HepG2 (cell line): ENCODE measurements at places on chromosomes 12 and 14. TPM values are rescaled to one million over a fixed set of nuclear protein-coding genes. Genes with fewer than 3 reads are reported as not detected.

TRPV4 gene
- 0.35 and 0.66 TPM in 2 replicates for total RNA-seq

NEMF gene
- 57.9 and 62.5 TPM in 2 replicates for total RNA-seq

RND1 gene
- 1.8 and 2.2 TPM in 2 replicates for total RNA-seq

HIGD1C gene
- total RNA-seq, result not detected in 2 replicates

ZDHHC22 gene
- not detected in 2 replicates for total RNA-seq

PLCZ1 gene
- total RNA-seq, result not detected in 2 replicates

MAP3K9 gene
- total RNA-seq, result 3.5 and 4.5 TPM in 2 replicates

EFS gene
- not detected in 2 replicates for total RNA-seq

OAS1 gene
- 6.5 and 7.5 TPM in 2 replicates for total RNA-seq

DNA sequence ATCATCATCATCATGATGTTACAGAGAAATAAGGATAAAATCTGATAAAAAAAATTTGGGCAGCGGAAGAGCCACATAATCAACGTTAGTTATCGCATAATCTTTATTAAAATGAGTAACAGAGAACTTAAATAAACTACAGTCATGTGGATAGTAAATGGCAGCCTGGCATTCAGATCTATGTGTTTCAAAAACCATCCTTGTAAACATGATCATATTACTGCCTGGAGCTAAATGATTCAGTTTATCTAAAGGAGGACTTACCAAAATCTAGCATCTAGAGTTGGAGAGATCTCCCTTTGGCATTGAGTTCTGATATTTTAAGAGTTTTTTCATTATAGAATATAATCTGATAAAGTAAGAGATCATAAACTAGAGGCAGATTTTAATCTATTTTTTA, 200.1 kb upstream of the MGAT4C start:
- DNase-seq, result no peak

DNA sequence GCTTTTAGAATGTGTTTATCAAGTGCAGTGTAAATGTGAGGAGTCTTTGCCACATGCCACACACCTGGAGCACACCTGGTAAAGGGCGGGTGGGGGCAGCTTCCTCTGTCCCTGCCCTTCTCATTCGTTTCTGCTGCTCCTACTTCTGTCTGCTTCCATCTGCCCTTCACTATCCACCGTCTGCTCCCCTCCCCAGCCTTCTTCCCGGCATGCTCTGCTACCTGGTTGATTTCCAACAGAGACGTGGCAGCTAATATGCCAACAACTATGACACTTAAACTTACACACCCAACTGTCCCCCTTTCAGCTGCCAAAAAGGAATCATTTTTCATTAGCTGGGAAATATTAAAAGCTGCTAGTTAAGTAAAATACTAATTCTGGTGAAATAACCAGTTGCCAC, 9.1 kb upstream of the CARMIL3 start:
- DNase-seq, result no peak

- DNase-seq, result no peak
These were observed 7.2 kb upstream of the C1R start for GRCh38 chr12:7099290-7099996.

DNA sequence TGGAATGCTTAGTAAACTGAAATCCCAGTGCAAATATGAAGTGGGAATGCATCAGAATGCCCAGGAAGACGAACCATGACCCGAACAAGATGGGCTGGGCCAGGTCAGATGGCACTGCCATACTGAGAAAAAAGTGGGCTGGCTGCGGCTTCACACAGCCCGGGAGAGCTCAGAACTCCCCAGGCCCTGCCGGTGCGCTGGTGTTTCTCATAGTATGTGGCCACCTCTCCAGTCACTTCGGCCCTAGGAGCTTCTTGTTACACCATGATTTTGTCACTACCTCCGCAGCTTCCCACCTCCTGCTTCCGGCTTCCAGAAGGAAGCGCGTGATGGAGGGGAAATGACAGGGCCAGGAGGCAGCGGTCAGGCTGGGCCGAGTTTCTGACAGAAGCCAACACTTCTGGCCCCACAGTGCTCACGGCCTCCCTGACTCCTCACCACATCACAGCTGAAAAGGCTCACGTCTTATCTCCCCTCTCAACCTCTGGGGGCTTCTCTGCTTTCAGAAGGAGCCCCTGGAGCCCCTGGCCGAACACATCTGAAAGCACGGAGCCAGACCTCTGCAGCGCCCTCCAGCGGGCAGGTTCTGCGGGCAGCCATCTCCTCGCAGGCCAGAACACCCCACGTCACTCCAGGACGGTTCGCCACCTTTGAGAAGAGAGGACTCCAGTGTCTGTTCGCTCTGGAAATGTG, 30.7 kb downstream of the DAD1 start:
- peak; percentile 53 for DNase-seq

GRCh38 chr12:51171884-51172514, 936 bp downstream of the TFCP2 start:
- peak; percentile 16 for DNase-seq

GRCh38 chr14:69990323-69990722, 111.1 kb downstream of the SMOC1 start:
- no peak for DNase-seq

GRCh38 chr14:54348001-54348611, 48.7 kb upstream of the CDKN3 start:
- peak; percentile 75 for DNase-seq

DNA sequence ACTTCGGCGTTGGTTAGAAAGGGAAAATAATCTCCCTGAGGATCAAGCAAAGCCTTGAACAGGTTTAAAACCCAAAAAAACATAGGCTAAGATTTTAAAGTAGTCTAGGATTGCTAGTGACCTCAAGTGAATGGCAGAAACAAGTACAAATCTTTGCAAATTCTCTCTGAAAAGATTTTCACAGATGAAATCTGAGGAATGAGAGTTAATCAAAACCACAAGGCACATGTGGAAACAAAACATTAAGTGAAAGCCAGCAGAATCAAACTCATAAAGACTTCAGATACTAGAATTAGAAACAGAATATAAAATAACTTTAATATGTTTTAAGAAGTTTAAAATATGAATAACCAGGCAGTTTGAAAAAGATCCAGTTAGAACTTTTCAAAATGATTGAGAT, 52.2 kb upstream of the CFL2 start:
- no peak for DNase-seq

DNA sequence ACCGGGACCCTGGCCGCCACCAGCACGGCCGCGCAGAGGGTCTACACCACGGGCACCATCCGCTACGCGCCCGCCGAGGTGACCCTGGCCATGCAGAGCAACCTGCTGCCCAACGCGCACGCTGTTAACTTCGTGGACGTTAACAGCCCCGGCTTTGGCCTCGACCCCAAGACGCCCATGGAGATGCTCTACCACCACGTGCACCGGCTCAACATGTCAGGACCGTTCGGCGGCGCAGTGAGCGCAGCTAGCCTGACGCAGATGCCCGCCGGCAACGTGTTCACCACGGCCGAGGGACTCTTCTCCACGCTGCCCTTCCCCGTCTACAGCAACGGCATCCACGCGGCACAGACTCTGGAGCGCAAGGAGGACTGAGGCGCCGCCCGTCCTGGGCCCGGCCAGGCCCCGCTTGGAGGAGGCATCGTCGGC, 150.1 kb downstream of the EGLN3 start:
- DNase-seq, result no peak

DNA sequence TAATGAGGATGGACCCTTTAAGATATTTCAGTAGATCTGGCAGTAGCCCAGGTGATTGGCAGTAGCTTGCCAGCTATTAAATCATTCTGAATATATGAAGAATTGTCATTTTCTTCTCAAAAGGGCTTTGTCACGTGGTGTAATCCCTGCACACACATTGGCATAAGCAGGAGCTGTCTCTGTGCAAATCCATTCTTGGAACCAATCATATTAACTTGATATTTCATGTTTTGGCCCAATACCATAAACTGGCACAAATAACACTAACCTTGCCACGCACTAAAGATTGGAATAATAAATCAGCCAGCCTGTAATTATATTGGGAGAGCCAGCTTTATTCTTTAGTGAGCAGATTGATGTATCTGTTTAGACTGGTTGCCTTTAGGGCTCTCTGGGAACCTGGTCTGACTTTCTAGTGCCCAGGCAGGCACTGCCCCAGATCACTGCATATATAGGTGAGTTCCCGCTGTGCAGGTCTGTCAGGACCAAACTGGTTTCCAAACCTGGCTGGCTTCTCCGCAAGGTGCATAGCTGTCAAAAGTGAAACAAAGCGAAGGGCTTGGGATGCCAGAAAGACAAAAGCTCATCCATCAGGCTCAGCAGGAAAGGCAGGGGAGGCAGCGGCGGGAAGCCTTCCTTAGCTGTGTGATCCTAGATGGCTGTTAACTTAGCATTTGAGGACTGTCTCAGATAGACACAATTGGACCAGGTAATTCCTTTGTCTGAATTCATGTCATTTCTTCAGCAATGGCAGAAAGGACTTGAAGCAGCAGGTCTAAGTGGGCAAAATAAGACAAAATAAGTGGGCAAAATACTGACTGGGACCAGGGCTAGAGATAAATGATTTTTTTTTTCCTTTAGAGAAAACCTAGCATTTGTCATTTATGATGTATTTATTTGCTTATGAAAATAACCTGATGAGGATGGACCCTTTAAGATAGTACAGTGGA, 128.8 kb upstream of the DYRK2 start:
- DNase-seq, result no peak

DNA sequence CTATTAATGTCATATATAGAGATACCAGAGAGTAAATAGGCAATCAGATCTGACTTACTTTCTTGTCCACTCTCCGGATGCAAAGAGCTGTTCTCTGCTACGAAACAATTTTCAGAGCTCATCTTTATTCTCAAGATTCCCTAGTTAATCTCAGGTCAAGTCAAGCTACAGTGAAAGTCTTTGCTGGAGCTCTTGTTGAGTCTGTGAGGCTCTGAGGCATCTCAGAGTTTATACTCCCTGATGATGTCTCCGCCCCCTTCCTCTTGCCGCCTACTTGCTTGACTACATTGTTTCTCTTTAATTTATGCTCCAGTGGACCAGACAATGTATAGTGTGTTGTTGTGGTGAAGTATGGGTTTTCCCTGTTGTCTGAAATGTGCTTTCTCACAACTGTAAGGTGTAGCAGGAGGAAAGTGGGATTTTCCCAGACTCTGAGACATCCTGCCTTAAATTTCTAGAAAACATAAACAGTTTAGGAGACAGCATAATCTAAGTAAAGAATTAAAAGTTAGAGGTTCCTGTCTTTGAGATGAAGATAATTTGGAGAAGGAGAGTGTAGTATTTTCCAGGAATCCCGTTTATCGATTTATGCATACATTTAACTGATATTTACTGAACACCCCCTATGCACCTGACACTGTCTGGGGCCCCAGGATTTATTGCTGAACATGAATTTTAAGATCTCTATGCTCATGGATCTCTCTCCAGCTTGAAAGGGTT, at the start of gene CD69:
CD69 (minus strand) TSS at position 203 of the 720 bp plus-strand sequence; CDS start at position 122, 81 bp downstream.
- DNase-seq, result no peak

GRCh38 chr12:9388379-9388778, 180.2 kb upstream of the PZP start:
- no peak for DNase-seq

- DNase-seq, result no peak
These were observed 48.6 kb downstream of the NKX2-1 start for GRCh38 chr14:36471431-36471830.

DNA sequence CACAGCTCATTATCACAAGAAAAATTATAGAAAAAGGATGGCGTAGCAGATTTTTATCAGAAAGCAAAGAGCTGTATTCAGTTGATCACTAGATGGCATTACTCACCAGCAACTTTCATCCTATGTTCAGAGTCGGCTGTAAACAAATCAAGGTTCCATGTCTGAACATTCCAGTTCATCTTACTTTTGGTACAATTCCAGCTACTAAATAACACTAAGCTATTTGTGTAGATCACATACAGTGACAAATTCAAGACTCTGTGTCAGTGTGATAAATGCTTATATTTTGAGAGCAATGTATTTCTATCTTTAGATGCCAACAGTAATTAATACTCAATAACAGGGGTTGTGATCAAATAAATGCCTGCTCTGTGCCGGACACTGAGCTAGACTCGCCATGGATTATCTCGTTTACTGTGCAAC, 30.1 kb downstream of the NRDE2 start:
- DNase-seq, result peak; percentile 30

DNA sequence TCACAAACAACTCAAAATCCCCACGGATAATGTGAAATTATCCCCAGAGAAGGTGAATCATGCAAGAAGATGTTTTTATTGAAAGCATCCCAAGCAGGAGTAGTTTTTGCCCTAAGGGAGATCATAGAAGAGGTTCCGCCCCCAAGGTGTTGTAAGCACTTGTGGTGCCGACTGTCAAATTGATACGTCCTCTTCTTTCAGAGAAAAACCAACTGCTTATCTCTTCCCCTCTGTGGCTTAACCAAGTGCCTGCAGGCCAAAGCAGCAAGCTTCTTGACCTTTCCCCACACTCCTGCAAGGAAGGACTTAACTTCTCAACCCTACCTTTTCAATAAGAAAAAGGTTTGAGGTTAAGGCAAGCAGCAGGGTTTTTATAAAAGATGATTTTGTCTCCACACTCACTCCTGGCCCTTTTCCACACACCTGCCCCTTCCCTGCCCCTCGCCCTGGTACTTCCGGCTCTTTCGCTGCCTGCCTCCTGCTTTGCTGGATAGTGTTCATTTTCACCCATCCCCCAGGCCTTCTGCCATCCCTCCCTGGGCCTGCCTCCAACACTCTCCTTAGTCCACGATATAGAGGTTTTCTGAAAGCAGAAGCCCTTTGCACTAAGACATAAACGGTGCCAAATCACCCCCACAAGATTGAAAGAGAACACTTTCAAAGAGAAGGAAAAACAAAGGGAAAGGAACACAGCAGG, 114.5 kb downstream of the EGLN3 start:
- DNase-seq, result no peak

DNA sequence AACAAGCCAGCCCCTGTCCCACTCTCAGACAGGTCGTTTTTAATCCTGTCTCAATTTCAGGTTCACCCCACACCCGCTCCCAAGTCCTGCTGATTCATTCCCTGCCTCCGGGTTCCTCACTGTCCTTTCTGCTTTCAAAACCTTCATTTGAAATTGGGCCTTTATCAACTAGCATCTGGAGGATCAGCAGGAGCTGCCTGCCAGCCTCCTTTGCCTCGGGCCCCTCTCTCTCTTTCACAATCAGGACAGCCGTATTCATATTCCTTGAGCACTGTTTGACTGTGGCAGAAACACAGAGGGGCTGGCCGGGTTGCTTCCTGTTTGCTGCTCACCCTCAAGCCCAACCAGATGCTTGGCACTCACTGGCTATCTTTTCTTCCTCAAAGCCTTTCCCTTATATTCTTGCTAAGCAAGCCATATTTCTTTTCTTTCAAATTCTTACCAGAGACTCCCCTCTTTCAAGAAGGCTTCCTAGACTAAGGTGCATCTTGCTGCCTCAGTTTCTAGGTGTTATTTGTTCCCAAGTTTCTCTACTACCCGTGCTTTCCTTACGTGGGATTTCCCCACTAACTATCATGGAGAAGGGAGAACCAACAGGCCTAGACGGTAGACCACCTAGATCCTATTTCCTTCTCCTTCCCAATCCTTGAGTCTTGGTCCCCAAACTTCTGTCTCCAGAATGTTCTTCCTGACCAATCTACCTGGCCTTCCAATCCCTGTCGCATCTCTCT, 3.0 kb downstream of the GALNT6 start:
- DNase-seq, result no peak

GRCh38 chr12:84034871-84035270, 877.7 kb downstream of the SLC6A15 start:
- DNase-seq, result no peak

GRCh38 chr12:17528394-17528793, 561.6 kb downstream of the RERGL start:
- no peak for DNase-seq

- DNase-seq, result no peak
These were observed 22.8 kb downstream of the ANO2 start for GRCh38 chr12:5921966-5922899.
